ENCODE measurements at places on chromosomes 3 and 15.
A peak's percentile ranks its signal among the peaks of the same experiment; 100 is the strongest.

DNA sequence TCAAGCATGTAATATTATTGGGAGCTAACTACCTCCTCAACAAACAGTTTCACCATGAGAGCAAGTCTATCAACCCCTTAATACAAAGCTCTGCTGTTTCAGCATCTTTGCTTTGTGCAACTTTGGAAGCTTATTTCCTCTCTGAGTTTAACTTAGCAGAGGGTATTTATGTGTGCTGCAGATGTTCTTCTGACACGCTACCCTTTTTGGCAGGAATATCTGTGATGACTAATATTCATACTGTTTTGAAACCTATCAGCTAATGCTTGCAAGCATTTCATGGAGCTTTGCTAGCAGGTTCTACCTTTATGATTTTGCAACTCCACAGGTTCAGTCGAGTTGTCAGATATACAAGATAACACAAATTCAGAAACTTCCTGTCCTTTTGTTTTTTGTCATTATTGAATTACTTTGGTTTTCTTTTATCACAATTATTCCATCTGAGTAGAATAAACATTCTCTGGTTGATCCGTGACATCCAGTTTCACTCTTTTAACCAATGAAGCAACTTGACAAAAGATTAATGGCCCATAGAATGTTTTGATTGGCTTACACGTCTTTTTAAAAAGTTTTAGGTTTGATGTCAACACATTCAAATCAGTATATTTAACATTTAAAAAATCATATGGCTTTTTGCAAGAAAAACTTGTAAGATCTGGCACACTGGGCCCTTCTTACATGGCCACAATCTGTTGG, 1.7 kb upstream of the SLC9A9 start:
- DNase-seq: peak; percentile 77

GRCh38 chr3:34421762-34422161, 623.3 kb downstream of the PDCD6IP start:
- peak; percentile 60 for DNase-seq

- DNase-seq: no peak
Observed at GRCh38 chr3:56321892-56322291, 146.4 kb downstream of the ERC2 start.

DNA sequence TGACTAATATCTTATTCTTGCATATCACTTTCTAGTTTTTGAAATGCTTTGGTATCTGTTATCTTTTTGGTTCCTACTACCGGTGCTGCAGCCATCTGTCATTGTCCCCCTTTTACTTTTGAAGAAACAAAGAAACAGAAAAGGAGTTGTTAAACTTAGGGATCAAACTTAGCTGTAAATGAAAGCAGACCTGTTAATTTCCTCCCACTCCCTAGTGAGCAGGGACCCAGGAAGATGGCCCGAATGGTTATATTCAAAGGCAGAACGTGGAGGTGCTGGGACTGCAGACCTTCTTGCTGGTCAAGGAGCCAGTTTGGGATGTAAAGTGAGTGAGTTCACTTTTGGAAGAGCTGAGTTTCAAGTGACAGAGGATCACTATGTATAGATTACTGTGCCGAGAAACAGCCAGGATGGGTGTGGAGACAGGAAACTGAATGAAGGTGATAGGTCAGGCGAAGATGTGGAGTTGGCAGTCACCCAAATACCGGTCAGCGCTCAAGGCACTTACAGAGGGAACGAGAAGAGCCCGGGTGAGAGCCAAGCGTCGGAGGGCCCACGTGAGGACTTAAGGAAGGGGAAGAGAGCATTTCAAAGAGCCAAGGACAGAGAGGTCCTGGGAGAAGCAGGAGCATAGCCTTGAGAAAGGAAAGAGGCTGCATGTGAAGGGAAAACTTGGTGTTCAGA, 20.1 kb downstream of the KBTBD8 start:
- DNase-seq: no peak

- no peak for DNase-seq
Observed at GRCh38 chr15:53588773-53589172, 170.7 kb downstream of the WDR72 start.

DNA sequence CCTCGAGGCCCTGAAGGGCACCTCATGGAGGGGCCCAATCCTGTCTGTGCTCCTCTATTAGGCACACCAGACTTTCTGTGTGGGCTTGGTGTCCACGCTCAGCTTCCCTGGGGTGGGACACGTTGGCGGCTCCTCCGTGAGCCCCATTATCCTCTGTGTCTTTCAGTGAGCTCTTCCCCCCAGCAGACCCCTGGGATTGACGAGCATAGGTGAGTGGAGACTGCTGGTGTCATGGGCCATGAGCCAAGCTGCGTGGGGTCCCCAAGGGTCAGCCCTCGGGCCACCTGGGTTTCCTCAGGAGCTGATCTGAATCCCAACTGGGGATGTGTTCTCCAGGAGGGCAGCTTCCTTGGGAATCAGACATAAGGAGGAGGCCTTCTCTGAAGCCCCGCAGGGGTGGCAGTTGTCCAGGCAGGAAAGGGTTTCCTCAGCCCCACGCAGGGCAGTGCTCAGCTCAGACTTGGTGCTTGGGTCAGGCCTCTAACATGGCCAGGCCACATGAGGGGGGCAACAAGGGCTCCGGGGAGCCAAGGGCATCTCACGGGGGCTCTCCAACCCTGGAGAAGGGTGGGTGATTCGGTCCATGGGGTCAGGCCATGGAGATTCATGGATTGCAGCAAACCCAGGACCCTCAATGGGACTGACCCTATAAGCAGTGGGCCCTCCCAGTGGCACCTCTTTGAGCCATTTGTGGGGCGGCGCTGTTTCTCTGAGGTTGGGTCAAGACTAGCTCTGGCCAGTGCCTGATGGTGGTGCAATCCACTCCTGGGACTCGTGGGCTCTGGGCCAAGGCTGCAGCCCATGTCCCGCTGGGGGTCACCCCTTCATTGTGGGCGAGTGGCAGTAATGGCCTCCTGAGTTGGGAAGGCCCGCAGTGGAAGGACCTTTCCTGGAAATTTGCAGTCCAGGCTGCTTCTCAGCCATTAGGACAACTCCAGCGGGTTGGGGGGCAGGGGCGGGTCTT, 222.5 kb downstream of the SNRPN start:
- DNase-seq: no peak
